ENCODE measurements at places on chromosomes 1 and 21.

DNA sequence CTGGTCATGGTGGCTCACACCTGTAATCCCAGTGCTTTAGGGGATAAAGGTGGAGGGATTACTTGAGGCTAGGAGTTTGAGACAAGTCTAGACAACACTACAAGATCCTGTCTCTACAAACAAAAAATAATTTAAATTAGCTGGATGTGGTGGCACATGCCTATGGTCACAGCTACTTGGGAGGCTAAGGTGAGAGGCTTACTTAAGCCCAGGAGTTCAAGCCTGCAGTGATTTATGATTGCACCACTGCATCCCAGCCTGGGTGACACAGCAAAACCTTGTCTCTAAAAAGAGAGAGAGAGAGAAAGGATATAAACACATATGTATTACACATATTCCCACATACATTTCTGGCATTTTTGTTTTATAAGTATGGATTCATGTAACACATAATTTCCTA is 325.2 kb downstream of the DUSP10 start:
- no peak for DNase-seq

DNA sequence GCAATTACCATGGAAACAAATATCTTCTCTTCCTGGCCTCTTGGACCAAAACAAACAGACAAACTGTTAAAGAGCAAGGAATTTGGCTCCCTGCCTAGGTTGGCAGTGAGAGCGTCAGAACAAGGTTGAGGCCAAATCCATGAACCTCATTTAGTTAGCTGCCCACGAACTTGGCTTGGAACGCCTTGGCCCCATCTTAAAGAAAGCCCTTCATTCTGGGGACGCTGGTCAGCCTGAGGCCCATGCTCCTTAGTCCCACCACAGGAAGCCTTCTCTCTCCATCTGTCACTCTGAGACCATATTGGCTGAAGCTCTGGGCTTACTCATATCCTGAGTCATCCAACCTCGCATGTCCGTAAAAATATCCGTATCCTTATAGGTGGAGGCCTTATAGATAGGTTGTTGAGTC is 62.4 kb upstream of the DIRAS3 start:
- no peak for DNase-seq

- DNase-seq, result no peak
These were observed 58.5 kb upstream of the C1orf87 start for GRCh38 chr1:60132108-60132507.

- DNase-seq, result no peak
These were observed 684.5 kb downstream of the PTPRU start for GRCh38 chr1:29920784-29921183.

GRCh38 chr1:227343206-227343605 is 24.9 kb upstream of the CDC42BPA start:
- no peak for DNase-seq

DNA sequence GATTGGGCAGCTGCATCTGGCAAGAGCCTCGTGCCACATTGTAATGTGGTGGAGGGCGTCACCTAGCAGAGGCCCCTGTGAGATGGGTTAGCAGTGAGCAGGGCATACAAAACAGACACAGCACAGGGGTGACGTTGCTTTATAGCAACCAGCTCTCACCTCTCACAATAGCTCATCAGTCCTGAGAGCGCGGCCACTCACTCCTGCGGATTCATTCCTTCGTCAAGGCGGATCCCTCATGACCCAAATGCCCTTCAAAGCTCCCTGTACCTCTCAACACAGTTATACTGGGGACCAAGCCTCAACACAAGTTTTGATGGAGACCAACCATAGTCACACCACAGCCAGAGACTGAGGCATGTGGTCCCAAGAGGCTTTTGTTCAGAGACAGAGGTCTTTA is 22.9 kb downstream of the SLC37A1 start:
- no peak for DNase-seq

GRCh38 chr1:62228136-62228882 is 33.7 kb downstream of the L1TD1 start:
- no peak for DNase-seq

- DNase-seq, result no peak
These were observed 17.0 kb upstream of the NGF start for GRCh38 chr1:115355069-115355468.

DNA sequence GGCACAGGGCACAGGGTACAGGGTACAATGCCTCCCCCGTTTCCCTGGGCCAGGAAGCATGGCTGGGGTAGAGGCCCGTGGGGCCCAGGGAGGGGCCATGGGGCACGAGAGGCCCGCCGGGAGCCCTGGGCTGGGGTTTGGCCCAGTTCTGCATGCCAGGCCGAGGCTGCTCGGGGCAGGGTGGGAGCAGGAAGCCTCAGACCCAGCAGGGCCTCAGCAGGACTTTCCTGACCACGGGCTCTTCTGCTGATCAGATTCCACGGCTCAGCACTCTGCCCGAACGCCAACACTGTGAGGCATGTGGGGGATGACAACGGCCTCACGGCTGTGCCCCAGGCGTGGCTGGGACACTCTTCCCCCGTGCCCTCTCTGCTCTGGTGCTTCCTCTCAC is 104.3 kb downstream of the NPHP4 start:
- DNase-seq, result no peak

DNA sequence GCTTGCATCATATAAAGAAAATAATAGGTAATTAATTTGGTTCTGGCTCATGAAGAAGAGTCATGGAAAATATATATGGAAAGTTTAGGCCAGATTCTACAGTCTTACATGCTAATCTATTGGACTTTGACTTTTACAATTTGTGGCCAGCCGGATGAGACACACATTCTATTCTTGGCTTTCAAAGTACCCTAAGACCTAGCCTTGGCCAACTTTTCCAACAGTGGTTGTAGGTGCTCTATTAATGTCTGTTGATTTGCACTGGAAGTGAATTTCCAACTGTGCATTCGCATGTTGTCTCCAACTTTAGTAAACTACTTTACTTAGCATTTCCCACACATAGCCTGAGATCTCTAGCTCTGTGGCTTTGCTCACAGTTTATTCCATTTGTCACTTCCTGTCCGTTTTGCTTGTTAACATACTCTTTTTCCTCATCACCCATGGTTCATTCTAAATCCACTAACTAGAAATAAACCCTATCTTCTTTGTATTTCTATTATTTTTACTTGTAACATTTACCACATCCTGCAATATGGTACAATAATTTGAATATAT is 644.0 kb downstream of the PTPRC start:
- DNase-seq, result no peak

DNA sequence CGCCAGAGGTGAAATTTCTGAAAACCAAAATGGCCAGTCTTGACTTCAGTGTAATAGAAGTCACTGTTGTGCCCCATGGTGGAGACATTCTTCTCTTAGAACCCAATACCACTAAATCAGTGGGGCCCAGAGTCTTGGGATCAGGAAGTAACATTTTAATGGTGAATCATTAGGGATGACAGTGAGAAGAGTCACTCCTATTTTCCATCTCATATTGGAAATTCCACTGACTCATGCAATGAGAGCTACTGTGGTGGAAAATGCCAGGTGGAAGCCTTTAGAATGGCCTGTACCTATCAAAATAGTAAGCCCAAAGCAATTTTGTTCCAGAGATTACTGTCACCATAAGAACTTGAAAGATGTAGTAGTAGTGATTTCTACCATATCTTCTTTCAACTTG is 20.6 kb upstream of the PPM1J start:
- DNase-seq, result no peak

DNA sequence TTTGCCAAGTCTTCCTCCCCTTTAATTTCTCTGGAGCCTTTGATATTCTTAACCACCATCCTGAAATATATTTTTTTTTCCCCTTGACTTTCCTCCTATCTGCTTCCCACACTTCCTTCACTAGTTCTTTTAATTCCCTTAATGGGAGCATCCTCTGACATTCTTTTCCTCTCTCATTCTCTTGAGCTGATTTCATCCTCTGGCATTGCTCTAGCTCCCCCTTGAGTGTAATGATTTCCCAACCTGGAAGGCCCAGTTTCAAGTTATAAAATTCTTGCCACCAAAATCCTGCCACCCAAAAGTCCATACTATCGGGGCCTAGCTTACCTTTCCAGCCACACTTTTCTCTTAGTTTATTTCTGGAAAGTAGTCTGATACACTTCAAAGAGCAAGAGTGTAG is 39.5 kb upstream of the UBE2U start:
- no peak for DNase-seq

DNA sequence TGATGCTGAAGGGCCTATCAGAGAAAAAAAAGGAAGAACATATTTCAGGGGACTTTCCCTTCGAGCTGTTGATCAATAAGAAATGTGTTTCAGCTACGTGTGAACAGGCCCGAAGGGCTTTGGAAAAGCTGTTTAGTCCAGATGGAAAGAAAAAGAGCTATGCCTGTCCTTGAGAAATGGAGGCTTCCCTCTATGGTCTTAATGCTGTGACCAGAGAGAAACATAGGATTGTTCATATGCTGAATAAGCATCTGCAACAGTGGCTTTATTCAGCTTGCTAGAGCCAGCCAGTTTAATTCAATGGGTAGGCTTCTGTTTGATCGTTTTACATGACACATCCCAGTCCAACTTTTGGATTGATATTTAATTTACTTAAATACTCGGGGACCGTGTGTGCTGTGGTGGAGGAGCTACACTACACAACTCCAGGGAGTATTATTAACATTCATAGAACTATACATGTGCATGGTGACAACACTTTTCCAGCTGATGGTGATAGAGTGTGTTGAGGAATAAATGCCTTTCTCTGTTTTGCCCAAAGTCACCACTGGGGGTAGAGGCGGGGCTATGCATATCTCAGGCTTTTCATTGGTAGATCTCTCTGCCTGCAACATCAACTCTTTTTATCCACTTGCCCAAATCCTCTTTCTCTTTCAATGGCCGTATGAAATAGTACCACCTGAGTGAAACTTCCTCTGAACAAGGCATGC is 106.7 kb upstream of the C8B start:
- no peak for DNase-seq

GRCh38 chr1:212553676-212554075 is 54.9 kb upstream of the ATF3 start:
- DNase-seq, result no peak

DNA sequence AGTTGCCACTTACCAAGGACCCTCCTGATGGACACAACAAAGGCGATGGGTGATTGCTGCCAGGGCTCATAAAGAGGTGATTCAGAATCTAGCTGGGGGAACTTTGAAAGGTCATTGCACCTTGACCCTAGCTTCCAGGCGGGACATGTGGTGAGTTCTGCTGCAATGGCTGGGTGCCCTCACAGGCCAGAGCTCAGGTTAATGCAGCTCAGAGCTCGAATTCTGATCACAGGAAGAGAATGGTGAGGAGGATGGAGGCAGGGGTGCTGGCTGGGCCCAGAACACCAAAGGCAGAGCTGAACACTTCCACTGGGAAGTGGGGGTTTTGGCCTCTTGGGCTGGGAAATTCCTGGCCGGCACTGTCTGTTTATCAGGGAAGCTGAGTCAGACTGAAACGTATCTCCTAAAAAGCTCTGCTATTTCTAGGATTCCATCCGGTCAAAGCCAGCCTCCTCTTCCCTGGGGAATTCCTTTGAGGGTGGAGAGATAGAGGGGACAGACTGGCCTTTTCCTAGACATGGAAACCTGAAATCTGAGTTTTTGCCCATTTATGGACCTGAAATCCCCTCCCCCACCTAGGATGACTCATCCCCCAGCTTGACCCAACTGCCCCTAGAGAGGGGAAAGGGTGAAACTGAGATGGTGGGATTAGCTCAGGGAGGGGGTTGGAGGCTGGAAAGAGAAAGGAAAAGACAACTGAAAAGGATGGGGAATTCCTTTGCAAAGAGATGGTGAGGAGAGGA is 27.2 kb downstream of the NUAK2 start:
- no peak for DNase-seq

DNA sequence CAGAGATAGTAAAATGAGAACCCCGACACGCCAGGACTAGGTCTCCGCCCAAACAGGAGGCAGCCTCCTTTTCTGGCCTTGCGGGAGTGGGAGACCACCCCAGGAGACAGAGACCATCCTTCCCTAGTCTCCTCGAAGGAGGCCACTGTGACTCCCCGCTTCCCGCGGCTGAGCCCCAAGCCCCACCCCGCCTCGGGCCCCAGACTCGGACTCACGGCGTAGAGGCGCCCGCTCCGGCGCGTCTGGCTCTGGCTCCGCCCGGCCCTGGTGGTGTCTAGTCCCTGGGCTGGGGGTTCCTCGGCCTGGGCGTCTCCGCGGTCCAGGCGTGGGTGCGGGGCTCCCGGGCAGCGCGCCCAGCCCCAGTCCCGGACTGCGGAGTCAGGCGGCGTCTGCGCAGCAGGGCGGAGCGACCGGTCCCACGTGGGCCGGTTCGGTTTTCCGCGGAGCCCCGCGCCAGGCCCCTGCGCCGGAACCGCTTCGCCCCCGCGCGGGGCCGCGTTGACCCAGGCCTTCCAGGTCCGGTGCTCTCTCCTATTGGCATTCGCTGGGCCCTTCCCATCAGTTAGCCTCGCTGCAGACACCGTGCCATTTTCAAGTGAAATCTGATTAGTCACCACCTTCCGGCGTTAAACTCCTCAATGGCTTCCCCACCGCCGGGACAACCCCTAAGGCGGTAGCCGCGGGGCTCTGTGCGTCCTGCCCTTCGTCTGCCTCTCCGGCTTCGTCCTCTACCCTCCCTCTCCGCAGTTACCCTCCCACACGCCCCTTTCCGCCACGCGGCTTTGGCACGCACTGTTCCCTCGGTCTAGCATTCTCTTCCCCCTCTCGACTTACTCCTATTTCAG is at the start of gene C1orf216:
Gene C1orf216, minus strand, starts transcription at position 393 of the 845 bp plus-strand sequence. CDS start 2,563 bp downstream, outside the sequence.
- peak; percentile 44 for DNase-seq

DNA sequence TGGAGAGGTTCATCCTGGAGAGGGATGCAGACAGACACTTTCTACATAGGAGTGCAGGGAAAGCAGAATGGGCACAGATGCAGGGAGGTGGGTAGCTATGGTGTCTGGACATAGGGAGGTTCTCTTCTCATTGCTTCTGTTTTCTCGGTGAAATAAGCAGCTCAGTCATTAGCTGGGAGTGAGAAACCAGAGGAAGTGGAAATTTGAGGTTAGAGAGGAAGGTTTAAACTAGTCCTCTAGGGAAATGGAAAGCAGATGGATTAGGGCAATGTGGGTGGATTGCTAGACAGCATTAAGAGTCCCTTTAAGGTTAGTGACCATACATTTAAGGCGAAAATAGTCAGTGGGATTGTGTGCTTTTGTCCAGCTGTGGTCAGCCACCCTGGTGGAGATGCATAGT is 39.6 kb downstream of the MPZL1 start:
- DNase-seq, result no peak

DNA sequence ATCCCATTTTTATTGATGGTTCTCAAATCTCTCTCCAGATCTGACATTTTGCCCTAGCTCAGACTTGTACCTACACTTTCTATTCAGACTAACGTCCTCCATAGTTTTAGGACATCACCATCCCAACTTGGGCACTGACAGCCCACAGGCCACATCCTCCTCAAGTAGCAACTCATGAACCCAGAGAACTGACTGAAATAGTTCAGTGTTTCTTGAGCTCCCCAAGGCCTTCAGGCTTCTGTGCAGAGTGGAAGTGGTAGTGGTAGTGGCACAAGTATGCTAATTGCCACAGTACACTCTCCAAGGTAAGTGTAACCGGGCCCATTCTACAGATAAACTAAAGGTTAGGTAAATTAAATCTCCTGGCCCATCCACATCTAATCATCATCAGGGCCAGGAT is 112.6 kb downstream of the SLC45A1 start:
- no peak for DNase-seq

- no peak for DNase-seq
These were observed 214.9 kb upstream of the L1TD1 start for GRCh38 chr1:61979729-61980128.
